ENCODE measurements at places on chromosomes 6 and 20. TPM values are rescaled to one million over a fixed set of nuclear protein-coding genes. Genes with fewer than 3 reads are reported as not detected.

The PKIB gene
- polyA plus RNA-seq: 4.4 TPM

The WFDC13 gene
- polyA plus RNA-seq: not detected

The UNC5CL gene
- polyA plus RNA-seq: 0.01 TPM

The SIRPD gene
- polyA plus RNA-seq: not detected

The APOM gene
- polyA plus RNA-seq: 3.9 TPM

The LZTS3 gene
- polyA plus RNA-seq: 2.6 TPM

The SLC35F1 gene
- polyA plus RNA-seq: 0.41 TPM

The ZKSCAN3 gene
- 3.2 TPM for polyA plus RNA-seq

The GRM1 gene
- 0.03 TPM for polyA plus RNA-seq

The RBM38 gene
- 3.9 TPM for polyA plus RNA-seq

The TNXB gene
- 8.1 TPM for polyA plus RNA-seq

The MOXD1 gene
- 100 TPM for polyA plus RNA-seq

The ZSWIM1 gene
- polyA plus RNA-seq: 3.4 TPM

The PMEPA1 gene
- polyA plus RNA-seq: 0.19 TPM

The OLIG3 gene
- not detected for polyA plus RNA-seq

The ALDH8A1 gene
- polyA plus RNA-seq: 0.11 TPM

The TSHZ2 gene
- 0.59 TPM for polyA plus RNA-seq

The SRMS gene
- polyA plus RNA-seq: not detected

The TBP gene
- 14.4 TPM for polyA plus RNA-seq

The C20orf202 gene
- polyA plus RNA-seq: not detected

The TFAP2D gene
- polyA plus RNA-seq: not detected

The ABHD12 gene
- polyA plus RNA-seq: 84.6 TPM

The SLC44A4 gene
- polyA plus RNA-seq: not detected

The JAG1 gene
- polyA plus RNA-seq: 16.3 TPM

The TMEM200A gene
- polyA plus RNA-seq: 70.5 TPM

The SPAG4 gene
- polyA plus RNA-seq: 2.6 TPM

The FAM162B gene
- polyA plus RNA-seq: 8.8 TPM

The SIRPG gene
- polyA plus RNA-seq: not detected

The PNPLA1 gene
- 0.02 TPM for polyA plus RNA-seq

The DEK gene
- 108 TPM for polyA plus RNA-seq

The STX11 gene
- polyA plus RNA-seq: 6.6 TPM

The MYLK2 gene
- polyA plus RNA-seq: 0.03 TPM

The SLC24A3 gene
- 0.14 TPM for polyA plus RNA-seq

The LRRC73 gene
- 0.17 TPM for polyA plus RNA-seq

The ZNF184 gene
- 4.3 TPM for polyA plus RNA-seq

The NT5E gene
- polyA plus RNA-seq: 324 TPM

The EMILIN3 gene
- 0.06 TPM for polyA plus RNA-seq

The UBE2V1 gene
- 193 TPM for polyA plus RNA-seq

The CBLN4 gene
- not detected for polyA plus RNA-seq
